ENCODE measurements at places on chromosomes 6 and 20.

DNA sequence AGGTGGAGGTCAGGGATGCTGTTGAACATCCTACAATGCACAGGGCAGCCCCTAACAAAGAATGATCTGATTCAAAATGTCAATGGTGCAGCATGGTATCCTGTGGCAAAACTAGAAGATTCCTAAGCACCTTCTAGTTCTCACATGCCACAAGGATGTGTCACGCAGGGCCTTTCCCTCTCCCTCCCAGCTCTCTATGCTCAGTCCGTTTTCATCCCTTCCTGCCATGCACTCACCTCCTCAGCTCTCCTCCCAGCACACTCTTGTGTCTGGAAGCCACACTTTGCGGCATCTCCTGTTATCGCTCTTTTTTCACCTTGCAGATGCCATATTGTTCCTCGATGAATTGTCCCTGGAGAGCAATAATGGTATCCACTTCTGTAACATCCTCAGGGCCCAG lies 263.4 kb downstream of the CDC5L start:
- DNase-seq = no peak

GRCh38 chr6:155030148-155030720 lies 35.1 kb downstream of the TIAM2 start:
- DNase-seq = no peak

DNA sequence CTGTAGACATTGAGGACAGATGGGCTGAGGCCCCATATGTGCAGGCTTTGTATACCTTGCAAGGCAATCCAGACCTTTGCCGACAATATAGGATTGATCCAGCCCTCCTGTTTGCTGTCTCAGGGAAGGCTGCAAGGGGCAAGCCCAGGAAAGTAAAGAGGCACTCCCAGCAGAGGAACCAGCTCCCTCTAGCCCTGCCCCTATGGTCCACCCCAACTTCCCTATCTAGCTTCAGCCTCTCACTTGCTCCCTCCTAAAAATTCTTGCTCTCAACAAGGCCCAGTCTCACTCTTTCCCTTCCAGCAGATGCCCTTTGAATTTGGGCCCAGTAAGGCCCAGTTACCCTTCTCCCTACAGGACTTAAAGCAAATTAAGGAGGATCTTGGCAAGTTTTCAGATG lies 92.6 kb downstream of the JARID2 start:
- no peak for DNase-seq

DNA sequence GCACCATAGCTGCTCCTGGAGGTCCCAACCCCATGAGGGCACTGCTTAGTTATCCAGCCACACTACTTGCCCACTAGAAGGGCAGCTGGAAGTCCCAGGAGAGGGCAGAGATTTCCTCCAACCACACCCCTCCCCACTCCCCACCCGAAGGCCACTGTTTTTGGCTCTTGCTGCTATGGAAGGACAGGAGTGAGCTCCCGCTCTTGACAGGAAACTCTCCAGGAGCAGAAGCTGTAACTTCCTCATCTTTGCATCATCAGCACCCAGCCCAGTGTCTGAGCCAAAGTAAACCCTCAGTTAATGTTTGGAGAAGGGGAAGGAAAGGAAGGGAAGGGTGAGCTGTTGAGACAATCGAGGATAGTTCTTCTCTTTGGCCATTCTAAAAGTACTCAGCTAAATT lies 120.7 kb downstream of the MTFR2 start:
- DNase-seq = no peak

GRCh38 chr6:111750753-111751673 lies 122.2 kb downstream of the FYN start:
- no peak for DNase-seq

GRCh38 chr6:113642714-113643406 lies 214.3 kb upstream of the MARCKS start:
- no peak for DNase-seq

- DNase-seq = no peak
These were observed 348.1 kb upstream of the MAP3K7 start for GRCh38 chr6:90934966-90935365.

GRCh38 chr6:11729076-11729475 lies 49.5 kb downstream of the ADTRP start:
- no peak for DNase-seq

DNA sequence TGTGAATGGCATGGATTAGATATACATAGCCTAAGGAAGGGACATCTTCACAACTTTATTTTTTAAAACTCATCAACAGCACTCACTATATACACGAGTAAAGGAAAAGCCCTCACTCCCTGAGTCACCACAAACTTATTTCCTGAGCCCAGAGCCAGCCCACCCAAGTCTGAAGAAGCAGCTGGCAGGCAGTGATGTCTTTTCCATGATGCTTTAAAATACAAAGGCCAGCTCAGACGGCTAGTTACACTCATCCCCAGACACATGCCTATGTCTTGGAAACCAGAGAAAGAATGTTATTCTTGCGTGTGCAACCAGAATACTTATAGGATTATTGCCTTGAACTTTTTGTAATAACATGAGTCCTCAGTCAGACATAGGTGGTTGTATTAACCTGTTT lies 114.4 kb downstream of the ADGRG6 start:
- peak; percentile 93 for DNase-seq

- no peak for DNase-seq
These were observed 26.9 kb downstream of the LIN28B start for GRCh38 chr6:104983776-104984175.

DNA sequence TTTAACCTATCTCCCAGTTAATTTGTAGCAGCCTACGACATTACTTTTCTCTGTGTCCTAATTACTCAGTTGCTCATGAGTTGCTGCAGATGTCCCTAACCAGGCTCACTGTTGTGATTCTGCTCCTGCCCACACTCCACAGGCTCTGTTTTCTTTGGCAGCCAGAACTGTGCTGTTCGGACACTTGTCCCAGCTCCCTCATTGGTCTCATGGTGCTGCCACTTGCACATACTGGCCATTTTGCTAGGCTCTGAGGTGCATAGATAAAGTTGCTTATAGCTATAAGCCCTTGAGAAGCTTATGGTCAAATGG lies 55.0 kb downstream of the NOX3 start:
- DNase-seq = no peak

GRCh38 chr20:47276851-47277534 lies 79.5 kb downstream of the ZMYND8 start:
- DNase-seq = no peak

DNA sequence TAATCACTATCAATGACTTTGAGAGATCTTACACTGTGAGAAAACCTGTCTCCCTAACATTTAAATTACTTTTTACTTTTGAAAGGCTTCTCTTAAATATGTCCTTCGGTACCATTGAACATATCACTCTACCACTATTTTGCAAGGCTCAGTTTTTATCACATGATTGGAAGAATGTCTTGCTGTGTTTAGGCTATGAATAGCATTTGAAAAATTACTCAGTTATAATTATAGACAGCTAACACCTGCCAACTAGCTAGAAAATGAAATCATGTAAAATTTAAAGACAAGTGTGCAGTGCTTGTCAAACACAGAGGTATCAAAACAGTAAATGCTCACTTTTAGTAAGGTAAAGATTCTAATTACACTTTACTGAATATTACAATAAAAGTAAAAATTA lies 11.0 kb downstream of the SESN1 start:
- DNase-seq = no peak

DNA sequence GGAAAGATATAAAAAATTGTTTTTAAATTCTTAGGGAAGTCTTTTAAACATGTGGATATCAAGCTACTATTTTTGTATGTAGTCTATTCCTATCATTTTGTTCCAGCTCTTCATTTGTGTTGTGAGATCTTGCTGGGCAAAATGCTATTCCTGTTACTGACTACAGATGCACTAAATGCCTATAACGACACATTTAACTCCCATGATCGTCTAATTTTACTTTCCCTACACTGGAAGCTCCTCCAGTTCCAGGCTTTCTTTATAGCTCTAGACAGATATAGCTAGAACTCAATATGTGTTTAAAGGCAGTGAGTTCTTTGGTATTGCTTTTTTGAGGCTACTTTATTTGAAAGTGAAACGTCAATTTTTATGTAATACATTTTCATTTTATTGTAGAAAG lies 971.5 kb upstream of the CITED2 start:
- no peak for DNase-seq

- DNase-seq = no peak
These were observed 697.0 kb upstream of the POU3F2 start for GRCh38 chr6:98137391-98137790.

- no peak for DNase-seq
These were observed 71.7 kb downstream of the B4GALT5 start for GRCh38 chr20:49641683-49642656.

- DNase-seq = no peak
These were observed 50.4 kb downstream of the MAP3K7 start for GRCh38 chr6:90536520-90536919.

DNA sequence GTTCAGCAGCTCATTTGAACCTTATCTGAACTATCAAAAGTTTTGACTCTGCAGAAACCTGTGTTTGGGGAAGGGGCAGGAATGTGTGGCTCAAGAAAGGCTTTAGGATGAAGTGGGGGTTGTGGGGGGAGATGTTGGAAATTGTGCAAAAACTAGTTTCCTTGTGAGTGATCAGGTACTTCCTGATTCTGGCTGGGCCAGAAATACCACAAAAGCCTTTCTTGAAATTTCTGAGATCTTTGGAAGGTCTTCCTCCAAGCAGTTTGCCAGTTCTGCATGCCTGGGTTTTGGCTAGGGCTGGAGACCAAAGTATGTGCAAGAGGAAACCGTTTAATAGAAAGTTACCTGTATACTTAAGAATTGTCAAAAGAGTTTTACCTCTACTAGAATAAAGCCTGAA lies 116.6 kb downstream of the BMP2 start:
- no peak for DNase-seq

GRCh38 chr20:33919653-33920052 lies 74.1 kb upstream of the RALY start:
- DNase-seq = no peak

DNA sequence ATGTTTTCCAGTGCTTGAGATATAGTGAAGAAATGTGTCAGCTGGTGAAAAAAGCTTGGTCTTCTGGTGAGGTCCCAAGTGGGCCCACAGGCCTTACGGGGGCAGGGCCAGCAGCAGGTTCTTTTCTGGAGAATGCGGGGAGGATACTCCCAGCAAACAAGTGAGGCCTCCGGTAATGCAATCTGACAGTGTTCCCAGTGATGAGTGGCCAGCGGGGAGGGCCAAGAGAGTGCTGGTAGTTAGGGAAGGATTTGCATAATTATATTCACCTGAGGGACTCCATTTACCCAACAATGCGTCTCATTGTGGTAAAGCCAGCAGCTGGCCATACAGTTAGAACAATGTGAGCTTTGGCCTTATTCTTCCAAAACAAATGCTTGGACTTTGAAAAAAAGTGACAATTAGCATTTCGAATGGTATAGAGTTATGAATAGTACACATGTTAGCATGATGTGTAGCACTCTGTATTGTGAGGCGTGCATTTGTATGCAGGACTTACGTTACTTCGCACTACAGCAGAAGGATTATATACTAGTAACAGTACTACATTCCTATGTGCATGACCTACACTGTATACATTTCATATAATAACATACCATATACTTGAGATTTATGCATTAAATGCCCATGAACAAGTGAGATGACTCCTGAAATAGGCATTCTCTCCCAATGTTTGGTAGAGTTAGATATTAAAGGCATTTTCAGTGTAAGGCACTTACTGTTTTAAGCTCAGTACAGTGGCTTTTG lies 69.8 kb downstream of the MYB start:
- DNase-seq = no peak

DNA sequence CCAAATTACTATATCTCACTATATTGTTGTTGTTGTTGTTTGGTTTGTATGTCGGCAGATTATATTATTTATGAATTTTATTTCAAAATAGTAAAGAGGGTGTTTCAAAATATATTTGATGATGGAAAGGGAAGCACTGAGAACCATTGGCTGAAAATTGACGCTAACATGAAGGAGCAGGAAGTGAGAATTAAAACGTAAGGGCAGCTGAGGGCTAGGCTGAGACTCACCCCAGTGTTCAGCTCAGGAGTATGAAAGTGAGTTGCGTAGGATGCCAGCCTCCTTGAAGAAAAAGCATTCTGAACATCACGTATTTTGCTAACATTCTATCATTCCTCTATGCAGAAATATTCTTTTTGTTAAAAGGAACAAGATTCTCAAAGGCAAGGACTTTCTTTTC lies 10.7 kb upstream of the IPCEF1 start:
- no peak for DNase-seq

DNA sequence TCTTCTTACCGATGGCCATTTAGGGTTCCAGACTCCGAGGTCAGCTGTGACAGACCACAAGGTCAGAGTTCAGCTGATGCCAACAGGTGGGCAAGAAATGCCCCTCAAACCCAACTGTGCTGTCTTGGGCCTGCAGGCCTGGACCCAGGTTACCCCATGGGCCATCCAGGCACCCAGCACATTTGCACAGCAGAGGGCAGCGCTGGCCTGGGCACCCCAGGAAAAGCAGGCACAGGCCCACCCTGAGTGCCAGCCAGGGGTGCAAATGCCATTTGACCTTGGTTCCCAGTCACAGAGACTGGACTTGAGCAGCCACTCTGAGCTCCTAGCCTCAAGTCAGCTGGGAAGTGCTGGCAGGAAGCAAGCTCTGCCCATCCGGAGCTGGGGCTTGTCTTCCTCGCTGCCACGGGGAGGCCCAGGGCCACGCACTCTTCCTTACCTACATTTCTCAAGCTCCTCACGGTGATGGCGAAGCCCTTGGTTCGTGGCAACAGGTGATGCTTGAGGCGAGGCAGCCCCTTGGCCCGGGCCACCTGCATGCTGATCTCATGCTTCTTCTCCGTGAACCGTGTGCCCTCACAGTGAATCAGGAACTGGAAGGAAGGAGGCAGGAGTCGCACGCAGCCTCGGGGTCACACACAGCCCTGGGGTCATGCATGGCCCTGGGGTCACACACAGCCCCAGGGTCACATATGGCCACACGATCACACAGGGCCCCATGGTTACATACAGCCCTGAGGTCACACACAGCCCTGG lies 120.8 kb downstream of the AGPAT4 start:
- no peak for DNase-seq

DNA sequence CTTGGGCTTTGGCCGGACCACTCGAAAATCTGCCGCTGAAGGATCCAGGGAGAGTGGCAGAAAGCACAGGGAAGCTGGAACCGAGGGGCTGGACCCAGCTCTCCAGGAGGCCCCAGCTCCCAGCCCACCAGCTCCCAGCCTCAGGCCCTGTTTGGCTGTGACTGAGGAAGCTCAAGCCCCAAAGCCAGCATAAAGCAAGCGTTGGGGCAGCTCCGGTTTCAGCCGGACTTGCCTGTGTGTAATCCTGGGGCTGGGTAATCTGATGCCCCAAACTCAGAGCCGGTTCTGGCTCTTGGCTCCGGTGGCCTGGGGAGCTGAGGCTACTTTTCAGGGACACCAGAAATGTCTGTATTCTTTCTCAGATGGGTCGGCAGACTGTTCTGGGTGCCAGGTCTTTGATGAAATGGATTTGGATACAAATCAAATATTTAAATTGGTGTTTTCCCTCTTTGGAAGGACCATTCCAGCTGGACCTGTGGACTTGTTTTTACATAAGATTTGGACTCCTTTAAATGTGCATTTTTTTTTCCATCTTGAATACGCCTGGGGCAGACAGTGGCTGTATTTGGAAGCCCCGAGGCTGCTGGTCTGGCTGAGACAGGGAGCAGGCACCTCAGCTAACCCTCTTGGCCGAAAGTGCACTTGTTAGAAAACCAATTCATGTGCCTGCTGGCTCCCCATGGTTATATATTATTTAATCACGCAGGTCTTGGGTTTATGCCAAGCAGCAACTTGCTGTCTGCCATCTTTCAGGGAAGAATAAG lies 29.7 kb downstream of the RPP40 start:
- DNase-seq = peak; percentile 1

All from amniotic stem cell (primary cell).